ENCODE measurements at places on chromosomes 1 and 21.

GRCh38 chr1:89607156-89607555 lies 25.8 kb upstream of the LRRC8C start:
- no peak for DNase-seq

GRCh38 chr1:170239445-170239844 lies 93.7 kb downstream of the NTMT2 start:
- DNase-seq: no peak

- DNase-seq: no peak
Observed at GRCh38 chr1:12608311-12608957, 9.6 kb downstream of the DHRS3 start.

GRCh38 chr21:32728456-32728839 lies 635 bp upstream of the SYNJ1 start:
- no peak for DNase-seq

DNA sequence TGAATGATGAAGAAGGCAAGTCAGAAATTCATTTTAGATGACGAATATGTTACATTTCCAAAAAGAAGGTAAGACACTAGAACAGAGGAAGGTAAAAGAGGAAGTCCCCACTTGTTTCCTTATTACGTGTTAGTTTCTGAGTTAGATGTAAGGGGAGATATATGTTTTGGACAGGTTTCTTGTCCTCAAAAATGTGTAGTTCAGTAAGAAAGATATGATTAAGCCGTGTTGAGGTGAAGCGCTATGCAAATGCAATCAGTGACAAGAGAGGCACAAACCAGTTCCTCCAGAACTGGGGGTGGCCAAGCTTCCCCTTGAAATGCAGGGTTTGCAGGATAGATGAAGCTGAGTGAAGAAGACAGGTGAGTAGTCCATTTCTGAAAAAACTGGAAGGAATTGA lies 293.3 kb upstream of the RUNX1 start:
- no peak for DNase-seq

DNA sequence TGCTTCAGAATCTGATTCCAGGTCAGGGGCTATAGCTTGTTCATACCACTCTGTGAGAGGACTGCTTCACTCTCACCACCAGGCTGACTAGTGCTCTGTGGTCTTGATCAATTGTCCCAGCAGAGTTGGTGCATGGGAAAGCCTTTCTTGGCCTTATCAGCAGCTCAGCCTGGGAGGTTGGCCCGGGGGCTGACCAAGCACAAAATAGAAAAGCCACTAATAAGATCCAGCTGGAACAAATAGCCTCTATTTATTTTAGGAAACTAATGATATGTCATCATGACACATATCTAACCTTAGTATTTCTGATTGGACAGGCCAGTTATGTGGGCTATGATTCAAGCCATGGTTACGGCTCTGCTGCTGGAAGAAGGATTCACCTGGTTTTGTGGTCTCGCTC lies 134.2 kb downstream of the GDAP2 start:
- no peak for DNase-seq

- DNase-seq: no peak
Observed at GRCh38 chr1:3790500-3790923, 5.8 kb downstream of the LRRC47 start.

GRCh38 chr1:199020051-199020450 lies 381.2 kb downstream of the PTPRC start:
- no peak for DNase-seq

- peak; percentile 97 for DNase-seq
Observed at GRCh38 chr1:219296430-219297355, 123.0 kb downstream of the LYPLAL1 start.

- DNase-seq: peak; percentile 71
Observed at GRCh38 chr1:180912211-180912800, 391 bp upstream of the KIAA1614 start.

DNA sequence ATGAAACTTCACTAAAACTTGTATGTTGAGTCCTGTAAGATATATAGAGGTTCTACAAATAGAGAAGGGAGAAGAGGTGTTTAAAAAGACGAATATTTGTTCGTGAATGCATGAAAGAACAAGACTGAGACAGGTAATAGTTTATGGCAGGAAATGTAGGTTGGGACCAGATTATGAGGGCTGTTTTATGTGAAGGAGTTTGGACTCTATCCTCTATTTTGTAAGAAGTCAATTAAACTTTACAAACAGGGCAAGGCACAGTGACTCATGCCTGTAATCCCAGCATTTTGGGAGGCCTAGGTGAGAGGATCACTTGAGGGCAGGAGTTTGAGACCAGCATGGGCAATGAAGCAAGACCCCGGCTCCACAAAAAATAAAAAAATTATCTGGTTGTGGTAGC lies 5.7 kb downstream of the SLC35A3 start:
- no peak for DNase-seq

- no peak for DNase-seq
Observed at GRCh38 chr1:21520899-21521716, 11.9 kb downstream of the ALPL start.

DNA sequence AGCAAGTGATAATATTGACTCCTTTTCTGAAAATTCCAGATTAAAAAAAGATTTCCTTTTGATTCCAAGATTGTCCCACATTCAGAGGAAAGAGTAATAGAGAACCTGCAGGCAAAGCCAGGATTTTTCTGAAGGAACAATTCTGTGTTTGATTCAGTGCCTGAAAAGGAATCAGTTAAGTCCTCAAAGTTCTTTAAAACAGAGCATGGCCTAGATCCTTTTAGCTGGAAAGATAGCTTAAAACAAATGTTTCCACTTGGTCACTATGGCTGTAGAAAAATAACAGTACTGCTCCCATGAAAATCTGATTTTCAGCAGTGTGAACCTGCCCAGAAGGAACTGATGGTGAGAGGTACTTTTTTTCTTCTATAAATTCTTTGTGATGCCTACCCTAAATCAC lies 41.8 kb downstream of the HS2ST1 start:
- no peak for DNase-seq

DNA sequence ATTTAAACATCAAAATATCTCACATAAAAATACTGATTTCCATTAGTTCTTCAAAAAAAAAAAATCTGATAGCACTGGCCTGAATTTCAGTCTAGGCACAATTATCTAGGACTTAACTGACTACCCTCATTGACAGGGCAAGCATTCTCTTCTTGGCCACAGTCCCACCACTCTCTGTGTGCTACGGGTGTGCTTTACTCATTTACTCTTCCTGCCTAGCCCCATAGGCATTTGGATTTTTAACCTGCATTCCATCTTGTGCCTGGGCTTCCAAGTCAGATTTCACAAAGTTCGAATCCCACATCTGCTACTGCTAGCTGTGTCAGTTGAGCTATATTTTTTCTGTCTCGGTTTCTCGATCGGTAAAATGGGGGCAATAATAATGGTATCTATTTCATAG lies 38.0 kb downstream of the PTPN14 start:
- no peak for DNase-seq

DNA sequence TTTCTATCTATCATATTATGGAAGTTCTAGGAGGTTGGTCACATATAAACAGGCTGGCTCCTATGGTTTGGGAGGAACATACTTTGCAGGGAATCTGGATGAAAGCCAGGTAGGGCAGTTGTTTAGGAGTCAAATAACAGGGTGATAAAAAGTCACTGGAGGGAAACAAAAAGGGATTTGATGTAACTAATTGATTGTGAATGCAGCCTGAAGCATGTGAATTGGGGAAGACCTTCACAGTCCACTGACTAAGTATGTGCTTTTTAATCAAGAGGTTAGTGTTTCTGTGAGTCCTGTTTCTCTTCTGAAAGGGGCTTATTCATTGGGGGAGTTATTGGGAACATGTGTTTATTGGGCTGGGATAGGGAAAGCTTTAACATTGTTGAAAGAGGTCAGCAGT lies 41.3 kb downstream of the HMCN1 start:
- peak; percentile 26 for DNase-seq

DNA sequence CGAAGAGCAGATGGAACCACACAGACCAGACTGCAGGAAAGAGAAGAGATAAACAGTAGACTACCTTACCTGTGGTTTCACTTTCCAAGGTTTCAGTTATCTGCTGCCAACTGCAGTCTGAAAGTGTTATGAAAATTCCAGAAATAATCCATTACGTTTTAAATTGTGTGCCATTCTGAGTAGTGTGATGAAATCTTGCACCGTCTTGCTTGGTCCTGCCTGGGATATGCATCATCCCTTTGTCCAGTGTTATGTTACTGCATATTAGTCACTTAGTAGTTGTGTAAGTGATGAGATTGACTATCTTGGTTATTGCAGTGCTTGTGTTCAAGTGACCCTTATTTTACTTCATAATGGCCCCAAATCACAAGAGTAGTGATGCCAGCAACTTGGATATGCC lies 33.9 kb downstream of the DNAJC6 start:
- no peak for DNase-seq

GRCh38 chr1:8259498-8260290 lies 58.2 kb upstream of the SLC45A1 start:
- peak; percentile 53 for DNase-seq

- no peak for DNase-seq
Observed at GRCh38 chr1:109906160-109906838, 4.3 kb upstream of the CSF1 start.

DNA sequence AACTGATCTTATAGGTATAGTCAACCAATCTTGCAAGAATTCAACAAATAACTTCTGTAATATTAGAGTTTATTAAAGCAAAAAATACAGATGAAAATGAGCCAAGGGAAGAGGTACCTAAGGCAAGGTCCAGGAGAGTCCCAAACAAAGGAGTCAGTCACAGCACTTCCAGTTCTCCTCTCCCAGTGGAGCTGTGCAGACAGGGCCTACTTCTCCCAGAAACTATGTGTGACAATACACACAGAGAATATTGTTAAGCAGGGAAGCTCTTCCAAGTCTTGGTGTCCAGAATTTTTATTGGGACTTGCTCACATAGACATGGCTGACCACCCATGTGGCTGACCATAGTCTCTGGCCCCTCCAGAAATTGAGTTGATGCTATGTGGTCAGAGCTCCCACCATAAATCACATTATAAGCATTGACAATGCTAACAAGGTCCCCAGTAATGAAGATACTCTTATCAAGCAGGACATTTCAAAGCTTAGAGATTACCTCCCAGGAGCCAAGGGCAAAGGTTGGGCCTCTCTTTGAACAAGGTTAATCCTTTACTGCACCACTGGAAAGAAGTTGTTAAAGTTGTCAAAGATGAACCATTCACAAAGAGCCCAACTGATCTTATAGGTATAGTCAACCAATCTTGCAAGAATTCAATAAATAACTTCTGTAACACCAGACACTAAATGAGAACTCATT lies 3.5 kb upstream of the CD244 start:
- DNase-seq: no peak

GRCh38 chr1:172821609-172822274 lies 162.8 kb downstream of the FASLG start:
- DNase-seq: no peak

GRCh38 chr1:72357411-72357810 lies 75.1 kb upstream of the NEGR1 start:
- no peak for DNase-seq

GRCh38 chr1:205283270-205284147 lies 38.0 kb downstream of the NUAK2 start:
- DNase-seq: no peak

GRCh38 chr1:21260405-21261125 lies 29.7 kb downstream of the ECE1 start:
- DNase-seq: no peak

- no peak for DNase-seq
Observed at GRCh38 chr1:59669752-59670312, 144.9 kb upstream of the HOOK1 start.

GRCh38 chr1:43329995-43330751 lies 7.4 kb upstream of the MPL start:
- no peak for DNase-seq

DNA sequence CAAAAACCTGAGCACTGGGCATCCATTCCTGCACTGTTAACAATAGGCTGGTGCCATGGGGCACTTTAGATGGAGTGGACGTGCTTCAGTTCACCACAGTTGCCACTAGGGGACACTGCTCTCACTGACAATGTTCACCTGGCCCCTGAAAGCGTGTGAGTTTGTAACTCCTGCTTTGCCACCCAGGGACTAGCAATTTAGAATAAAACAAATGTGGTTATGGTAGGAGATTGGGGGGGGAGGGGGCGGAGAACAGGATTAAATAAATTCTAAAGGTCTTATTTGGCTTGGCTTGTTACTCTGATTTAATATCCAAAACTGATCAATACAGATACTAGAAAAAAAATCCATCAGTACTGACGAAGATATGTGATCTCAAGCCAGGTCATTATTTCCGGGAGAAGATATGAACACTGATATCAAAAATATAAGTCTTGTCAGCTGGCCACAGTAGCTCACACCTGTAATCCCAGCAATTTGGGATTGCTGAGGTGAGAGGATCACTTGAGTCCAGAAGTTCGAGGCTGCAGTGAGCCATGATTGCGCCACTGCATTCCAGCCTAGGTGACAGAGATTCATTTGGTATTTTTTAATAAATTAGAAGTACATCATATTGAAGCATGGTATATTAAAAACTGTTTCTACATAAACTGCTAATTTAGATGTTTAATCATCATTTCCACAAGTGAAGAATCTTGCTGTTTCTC lies 23.2 kb downstream of the INTS7 start:
- peak; percentile 67 for DNase-seq

GRCh38 chr1:201625226-201625761 lies 86.4 kb downstream of the NAV1 start:
- DNase-seq: no peak

GRCh38 chr1:156379420-156380165 lies 10.6 kb downstream of the RHBG start:
- DNase-seq: no peak

- DNase-seq: no peak
Observed at GRCh38 chr21:36615274-36615964, 83.5 kb upstream of the SIM2 start.

DNA sequence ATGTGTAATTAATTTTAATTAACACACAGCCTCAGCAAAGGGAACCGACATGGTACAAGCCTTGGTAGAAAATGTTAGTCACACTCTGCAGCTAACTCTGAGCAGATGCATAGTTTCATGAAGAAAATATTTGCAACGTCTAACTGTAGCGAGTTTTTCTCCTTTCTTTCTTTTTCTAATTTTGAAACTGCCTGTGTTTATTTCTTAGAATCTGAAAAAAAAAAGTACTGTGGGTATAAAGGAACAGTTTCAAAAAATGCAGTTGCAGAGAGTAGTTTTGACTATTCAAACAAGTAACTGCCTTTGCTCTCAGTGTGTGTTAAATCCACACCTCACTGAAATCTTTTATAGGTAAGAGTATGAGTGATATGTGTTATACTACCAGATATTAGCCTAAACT lies 149.9 kb upstream of the C1orf105 start:
- DNase-seq: no peak
